SHP77 treated with DMSO at 0.1 percent for 48 hours (cell line): ENCODE measurements at places on chromosomes 3 and 15.

DNA sequence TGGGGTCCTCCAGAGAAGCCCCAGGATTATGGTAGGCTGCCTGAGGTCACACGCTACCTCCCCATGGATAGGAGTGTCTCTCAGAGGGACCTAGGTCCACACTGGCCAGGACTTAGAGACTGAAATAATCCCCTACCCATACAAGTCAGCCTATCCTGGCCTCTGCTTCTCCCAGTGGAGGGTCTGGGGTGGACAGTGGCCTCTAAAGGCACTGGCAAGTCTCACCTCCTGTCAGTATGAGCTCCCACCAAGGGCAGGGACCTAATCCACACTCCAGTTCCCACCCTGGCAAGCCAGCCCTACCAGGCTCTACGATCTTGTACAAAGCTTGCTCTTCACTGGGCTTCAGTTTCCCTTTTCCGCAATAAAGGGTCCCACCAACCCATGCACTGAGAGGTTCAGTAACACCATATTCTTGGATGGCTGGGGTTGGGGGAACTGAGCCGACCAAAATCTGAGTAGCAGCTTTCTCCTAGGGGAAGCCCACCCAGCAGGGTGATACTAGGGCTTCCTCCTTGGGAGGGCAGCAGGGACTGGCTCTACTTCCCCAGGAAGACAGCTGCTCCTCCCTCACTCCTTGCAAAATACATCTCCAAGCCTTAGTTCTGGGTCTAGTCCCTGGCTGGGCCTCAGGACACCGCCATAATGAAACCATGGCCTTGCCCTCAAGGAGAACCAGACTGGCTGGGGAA is 2.4 kb downstream of the CISH start:
- DNase-seq, result no peak

DNA sequence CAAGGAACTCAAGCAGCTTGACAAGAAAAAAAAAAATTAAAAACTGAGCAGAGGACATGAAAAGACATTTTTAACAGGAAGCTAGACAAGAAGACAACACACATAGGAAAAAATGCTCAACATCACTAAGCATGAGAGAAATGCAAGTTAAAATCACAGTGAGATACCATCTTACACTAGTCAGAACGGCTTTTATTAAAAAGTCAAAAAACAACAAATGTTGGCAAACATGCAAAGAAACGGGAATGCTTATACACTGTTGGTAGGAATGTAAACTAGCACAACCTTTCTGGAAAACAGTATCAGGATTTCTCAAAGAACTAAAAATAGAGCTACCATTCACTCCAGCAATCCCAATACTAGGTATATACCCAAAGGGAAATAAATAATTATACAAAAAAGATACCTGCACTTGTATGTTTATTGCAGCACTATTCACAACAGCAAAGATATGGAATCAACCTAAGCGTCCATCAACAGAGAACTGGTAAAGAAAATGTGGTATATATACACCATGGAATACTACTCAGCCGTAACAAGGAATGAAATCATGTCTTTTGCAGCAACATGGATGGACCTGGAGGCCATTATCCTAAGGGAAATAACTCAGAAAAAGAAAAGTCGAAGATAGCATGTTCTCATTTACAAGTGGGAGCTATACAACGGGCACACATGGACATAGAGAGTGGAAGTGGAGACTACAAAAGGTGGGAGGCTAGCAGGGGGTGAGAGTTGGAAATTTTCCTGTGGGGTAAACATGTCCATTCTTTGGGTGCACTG is 5.2 kb downstream of the GOLIM4 start:
- DNase-seq, result no peak

DNA sequence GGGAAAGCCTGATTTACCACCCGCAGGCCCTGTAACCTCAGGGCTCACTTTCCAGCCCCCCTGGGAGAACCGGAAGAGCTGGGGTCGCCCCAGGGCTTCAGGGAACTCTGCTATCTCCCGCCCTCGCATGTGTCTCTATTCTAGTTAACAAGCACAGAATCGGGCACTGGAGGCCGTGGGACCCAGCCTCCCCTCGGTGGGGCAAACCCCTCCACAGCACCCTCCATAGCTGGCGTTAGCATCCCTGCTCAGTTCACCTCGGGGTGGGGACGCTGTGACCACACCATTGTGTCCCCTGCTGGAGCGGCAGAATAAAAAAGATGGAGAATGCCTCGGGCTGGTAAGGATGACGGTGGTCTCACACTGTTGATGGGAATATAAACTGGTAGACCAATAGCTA is 3.5 kb upstream of the LRRC15 start:
- DNase-seq, result no peak

GRCh38 chr15:98142572-98142971 is 182.1 kb downstream of the ARRDC4 start:
- no peak for DNase-seq

- no peak for DNase-seq
Measured at GRCh38 chr3:107132674-107133073, 244.6 kb upstream of the CCDC54 start.

DNA sequence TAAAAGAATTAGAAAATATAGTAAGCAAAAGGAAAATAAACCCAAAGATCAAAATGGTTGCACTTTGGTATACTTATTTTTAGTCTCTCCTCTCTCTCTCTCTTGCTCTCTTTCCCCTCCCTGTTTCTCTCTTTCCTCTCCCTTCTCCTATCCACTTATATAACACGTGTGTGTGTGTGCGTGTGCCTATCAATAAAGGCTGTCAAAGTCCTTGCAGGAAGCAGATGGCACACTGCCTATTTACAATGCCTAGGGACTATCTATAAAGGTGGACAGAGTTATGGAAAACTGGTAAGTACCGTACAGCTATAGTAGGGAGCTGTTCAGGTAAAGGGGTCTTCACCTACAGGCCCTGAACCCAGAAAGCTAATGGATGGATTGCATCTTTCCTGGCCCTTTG is 161.6 kb downstream of the SQOR start:
- DNase-seq, result no peak

GRCh38 chr3:126082362-126083137 is 1.4 kb downstream of the SLC41A3 start:
- DNase-seq, result no peak

GRCh38 chr3:124558991-124559845 is 171.0 kb upstream of the UMPS start:
- DNase-seq, result peak; percentile 15

DNA sequence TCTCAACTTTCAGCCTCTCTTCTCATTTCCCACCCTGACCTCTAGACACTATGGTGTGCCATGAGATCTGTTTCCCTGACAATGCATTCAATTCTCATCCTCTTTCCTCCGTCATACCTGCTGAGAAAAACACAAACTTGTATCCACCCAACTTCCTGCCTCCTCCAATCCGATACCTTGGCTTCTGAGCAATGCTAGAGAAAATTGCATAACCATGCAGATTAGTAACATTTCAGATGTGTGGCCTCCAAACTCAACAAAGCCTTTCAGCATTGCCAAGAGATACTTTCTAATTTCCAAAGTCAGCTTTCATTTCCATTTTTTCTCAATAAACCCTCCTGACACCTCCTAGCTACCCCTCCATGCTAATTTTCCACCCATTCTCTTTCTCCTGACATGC is 88.5 kb downstream of the MINAR1 start:
- DNase-seq, result no peak
